ENCODE measurements at places on chromosomes 6 and 20.

GRCh38 chr20:19056909-19057308 is 155.5 kb upstream of the SLC24A3 start:
- no peak for DNase-seq

GRCh38 chr6:132730560-132730959 is 16.7 kb upstream of the VNN1 start:
- DNase-seq = no peak

- peak; percentile 35 for DNase-seq
These were observed 28.7 kb upstream of the TXNDC5 start for GRCh38 chr6:7939184-7939863.

GRCh38 chr6:44052419-44053023 is 74.7 kb downstream of the MRPL14 start:
- no peak for DNase-seq

- DNase-seq = no peak
These were observed 9.1 kb downstream of the MTRF1L start for GRCh38 chr6:152993431-152993830.

DNA sequence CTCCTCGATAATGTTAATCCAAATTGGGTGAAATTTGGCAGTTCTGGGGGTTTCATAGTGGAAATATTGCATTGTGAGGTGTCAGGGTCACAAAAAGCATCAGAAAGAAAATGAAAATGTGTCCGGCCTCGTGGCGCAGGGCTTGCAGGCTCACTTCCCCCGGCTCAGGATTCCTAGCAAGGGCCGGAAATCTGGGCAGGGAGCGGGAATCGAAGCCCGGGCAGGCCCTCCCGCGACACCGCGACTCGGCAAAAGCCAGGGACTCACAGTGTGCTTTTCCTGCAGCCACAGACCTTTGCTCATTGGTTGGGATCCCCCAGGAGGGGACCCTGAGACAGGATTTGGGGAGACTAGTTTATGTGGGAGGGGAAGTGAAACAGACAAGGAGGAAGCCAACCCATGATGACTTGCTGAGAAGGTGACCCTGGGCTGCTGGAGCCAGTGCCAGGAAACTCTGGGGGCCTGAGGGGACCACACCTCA is 847 bp upstream of the CD93 start:
- DNase-seq = no peak

DNA sequence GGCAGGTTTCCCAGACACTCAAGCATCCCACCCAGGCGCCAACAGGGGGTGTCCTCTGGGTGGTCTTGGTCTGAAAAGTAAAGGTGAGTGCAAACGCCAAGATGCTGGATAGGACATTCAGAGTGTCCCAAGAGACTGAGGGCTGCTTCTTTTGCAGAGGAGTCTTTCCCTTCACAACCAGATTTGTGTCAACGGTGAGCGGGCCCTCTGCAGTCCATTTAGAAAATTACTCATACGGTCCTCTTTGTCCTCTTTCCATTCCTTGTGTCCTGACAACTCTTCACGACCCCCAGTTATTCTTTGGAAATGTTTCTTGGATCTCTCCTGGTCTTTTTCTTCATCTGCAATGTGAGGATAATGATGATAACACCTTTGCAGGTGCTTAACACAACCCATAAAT is 257.8 kb downstream of the CDC5L start:
- no peak for DNase-seq

- no peak for DNase-seq
These were observed 364.9 kb downstream of the GRIK2 start for GRCh38 chr6:101758368-101758767.

- DNase-seq = no peak
These were observed 65.2 kb upstream of the UST start for GRCh38 chr6:148681666-148682065.

DNA sequence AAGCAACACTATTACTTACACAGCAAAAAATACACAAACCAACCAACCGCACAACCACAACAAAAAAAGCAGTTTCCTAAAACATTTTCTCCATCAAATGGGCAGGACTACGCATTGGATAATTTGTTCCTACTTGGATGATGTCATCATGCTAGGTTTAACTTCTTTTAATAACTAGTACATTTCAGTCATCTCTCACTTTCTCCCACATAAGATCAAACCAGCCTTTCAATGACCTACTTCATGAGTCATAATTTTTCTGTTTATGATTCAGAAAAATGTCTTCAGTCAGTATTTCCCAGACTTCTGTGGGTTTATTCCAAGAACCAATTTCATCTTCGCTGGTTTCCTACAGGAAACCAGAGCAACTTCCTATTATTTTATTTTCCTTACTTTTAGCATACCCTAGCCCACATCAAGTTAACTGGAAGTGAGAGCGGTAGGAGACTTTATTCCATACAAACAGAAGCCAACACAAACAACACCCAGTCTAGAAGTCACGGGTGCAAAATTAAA is 134.2 kb downstream of the GMDS start:
- peak; percentile 62 for DNase-seq

DNA sequence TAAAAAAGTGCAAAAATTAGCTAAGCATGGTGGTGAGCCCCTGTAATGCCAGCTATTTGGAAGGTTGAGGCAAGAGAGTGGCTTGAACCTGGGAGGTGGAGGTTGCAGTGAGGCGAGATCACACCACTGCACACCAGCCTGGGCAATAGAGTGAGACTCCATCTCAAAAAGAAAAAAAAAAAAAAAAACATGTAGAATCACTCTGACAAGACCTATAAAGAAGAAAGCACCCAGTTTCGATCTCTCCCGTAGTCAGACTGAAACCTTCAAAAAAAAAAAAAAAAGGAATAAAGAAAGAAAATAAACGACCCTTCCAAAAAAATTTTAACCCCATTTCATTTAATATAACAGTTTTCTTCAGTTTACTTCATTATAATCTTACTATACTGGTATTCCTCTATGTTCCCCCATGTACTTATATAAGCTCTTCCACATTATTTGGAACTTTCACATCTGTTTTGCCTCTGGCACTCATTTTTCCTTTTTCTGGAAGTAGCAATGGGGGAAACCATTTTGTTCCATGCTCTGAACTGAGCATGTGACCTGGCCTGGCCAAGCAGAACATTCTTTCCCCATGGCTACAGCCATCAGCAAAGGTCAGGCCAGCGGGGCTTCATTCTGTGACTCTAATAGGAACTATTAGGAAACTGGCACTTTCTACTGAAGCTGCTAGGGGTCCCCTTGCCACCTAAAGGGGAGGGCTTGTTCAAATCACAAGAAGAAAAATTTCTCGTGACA is 9.6 kb downstream of the SLC18B1 start:
- DNase-seq = no peak

- no peak for DNase-seq
These were observed 2.2 kb upstream of the MAPK13 start for GRCh38 chr6:36128073-36128472.

- DNase-seq = no peak
These were observed 31.9 kb downstream of the HLA-DPB1 start for GRCh38 chr6:33107641-33108040.

DNA sequence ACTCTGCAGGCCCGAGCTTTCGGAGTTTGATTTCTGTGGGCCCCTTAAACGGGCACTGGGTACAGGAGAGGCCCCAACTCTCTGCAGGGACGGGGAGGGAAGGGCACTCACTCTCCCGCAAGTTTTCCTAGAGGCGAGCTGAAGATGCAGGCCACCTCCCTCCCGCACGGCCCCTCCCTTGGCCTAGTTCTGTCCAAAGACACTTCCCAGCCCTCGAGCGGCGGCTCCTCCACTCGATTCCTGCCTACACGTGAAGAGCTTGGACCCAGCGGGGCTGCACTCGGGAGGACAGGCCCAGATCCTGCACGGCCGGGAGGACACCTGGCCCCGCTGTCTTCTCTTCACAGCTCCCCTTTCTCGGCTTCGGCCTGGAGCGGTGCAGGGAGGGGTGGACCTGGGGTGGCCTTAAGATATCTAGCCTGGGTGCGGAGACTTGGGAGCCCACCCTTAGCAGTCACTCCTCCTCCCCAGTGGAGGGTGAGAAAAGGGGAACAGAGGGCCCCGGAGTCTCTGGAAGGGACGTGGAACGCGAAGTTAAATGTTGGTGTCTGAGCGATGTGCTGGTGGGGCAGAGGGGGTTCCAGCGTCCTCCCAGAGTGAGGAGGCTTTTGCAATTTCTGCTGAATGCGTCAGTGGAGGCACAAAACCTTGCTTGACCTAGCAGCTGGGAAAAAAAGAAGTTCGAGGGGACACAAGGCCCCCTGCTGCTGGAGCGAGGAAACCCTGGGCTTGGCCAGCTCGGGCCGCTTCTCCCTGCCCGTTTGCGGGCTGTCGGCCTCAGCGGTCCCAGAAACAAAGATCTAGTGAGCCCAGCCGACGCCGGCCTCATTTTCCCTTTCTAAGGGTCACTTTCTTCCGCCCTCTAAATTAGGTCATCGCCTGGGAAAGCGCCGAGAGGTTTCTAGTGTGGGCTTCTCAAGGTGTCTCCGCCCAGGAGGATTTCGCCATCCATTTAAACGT is 4.9 kb downstream of the OLIG3 start:
- peak; percentile 44 for DNase-seq

DNA sequence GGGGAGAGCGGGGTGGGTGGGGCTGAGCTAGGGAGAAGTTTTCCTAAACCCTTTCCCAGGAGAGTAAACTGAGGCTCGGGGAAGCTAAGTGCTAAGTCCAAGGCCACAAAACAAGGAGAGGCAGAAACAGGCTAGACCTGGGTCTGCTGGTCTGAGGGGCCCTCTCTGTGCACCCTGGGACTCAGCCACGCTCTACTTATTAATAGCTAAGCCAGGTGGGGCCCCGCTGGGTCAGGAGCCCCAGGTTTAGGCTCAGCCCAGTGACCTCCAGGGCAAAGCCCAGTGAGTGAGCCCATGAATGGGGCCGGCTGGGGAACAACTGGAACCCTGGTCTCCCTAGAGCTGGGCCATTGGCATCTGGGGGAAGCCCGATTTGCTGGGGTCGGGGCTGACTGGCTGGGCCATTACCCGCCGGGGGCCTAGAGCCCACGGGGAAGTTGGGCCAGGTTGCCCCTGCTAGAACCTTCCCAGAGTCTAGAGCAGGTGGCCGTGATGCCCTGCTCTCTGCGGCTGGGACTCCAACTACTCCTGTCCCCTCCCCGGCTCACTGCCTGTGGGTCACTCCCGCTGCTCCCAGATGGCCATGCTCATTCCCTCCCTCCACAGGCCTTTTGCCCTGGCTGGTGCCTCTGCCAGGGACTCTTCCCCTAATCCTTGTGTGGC is 24.1 kb upstream of the NOL4L start:
- no peak for DNase-seq

DNA sequence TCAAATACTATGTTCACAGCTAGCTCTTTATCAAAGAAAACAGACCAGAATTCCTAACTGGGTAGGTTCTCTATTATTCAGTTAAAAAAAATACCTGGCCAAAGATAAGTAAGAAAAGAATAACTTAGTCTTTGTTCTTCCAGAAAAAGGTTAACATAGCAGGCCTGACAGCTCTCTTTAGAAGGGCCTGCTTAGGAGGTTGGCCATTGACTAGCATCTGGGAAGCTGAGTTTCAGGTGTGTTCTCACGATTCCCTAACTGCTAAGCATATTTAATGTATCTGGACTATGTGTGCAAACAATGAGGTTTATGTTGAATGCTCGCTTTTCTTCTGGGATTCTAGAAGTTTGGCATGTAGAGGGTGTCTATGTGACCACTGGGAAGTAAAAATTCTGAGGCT is 618.9 kb downstream of the HACE1 start:
- DNase-seq = no peak

- no peak for DNase-seq
These were observed 166.7 kb upstream of the ADGRB3 start for GRCh38 chr6:68468244-68468884.

DNA sequence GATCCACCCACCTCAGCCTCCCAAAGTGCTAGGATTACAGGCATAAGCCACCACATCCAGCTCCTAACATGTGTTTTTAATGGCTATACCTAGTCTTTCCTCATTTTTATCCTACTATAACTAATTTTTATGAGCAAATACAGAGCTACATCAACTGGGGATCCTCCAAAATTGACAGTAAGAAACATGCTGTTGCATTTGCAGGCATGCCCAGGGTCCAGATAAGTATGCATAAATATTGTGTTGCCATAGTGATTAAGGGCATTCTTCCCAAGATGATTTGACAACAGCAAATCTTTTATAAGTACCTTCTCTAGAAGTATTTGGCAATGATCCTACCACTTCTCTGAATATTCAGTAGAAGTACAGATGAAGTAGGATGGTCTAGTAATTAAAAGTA is 41.9 kb upstream of the MOXD1 start:
- no peak for DNase-seq
